ENCODE measurements at places on chromosomes 11 and 22. TPM values are rescaled to one million over a fixed set of nuclear protein-coding genes. Genes with fewer than 3 reads are reported as not detected.

DNA sequence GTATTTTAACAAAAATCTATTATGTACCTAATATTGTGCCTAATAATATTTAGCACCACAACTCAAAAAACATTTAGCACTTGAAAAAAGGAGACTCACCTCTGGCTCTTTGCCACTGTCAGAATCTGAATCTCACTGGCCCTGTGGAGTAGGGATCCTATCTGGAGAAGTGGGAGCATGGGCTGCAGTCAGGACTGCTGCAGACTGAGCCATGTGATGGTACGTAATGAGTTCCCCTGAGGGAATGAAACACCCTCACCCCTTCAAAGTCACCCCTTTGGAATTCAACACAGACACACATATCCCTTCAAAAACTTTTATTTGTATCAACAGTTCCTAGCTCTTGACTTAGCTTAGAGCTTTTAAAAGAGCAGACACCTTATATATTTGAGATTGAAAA is 6.5 kb downstream of the PTPMT1 start:
- peaks cover 29% of the 10 kb centered on the region for H3K36me3 ChIP-seq
- H3K4me3 ChIP-seq, result no peak overlapping the region
- peaks cover 19% of the 10 kb centered on the region for H3K4me1 ChIP-seq
- H3K27ac ChIP-seq, result peak overlapping the region; percentile 49
- no peak for DNase-seq
- H3K27me3 ChIP-seq, result no peaks in the 10 kb centered on the region

The IGF2 gene
- 289 TPM for total RNA-seq

DNA sequence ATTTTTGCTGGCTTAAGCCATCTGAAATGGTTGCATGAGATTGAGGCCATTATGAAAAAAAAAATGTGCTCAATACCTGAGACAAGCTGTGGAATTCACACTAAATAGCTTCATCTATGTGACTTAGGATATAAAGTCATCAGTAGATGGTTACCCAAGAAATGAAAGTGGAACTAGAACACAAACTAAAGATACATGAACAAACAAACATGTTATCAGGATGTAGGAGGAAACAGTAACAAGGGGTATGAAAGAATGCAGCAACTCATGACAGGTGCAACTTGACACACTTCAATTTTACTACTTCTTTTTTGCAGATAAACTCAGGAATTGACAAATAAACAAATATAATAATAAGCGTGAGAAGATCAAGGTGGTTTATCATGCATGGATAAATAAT is 155.0 kb downstream of the WT1 start:
- no peak overlapping the region for H3K4me3 ChIP-seq
- DNase-seq, result no peak
- H3K36me3 ChIP-seq, result no peaks in the 10 kb centered on the region

DNA sequence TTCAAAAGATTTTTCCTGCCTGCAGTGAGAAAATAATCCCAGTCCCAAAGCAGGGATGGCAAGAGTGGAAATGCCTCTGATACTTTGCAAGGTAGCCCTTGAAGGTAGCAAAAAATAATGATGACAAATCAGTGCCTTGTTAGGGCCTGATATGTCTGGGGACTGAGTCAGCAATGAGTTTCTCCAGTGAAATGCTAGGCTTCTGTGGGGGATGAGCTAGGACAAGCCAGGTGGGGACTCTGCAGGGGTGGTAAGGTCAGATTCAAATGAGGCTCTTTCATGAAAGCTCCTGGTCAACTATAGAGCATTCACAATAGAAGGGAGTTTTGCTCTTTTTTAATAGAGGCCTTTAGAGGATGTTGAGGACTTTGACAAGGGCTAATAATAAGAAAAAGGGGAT is 77.7 kb downstream of the ME3 start:
- H3K27ac ChIP-seq, result no peak overlapping the region
- H3K27me3 ChIP-seq, result no peaks in the 10 kb centered on the region
- no peak for DNase-seq
- no peak overlapping the region for H3K4me3 ChIP-seq
- no peaks in the 10 kb centered on the region for H3K4me1 ChIP-seq
- H3K36me3 ChIP-seq, result no peaks in the 10 kb centered on the region

GRCh38 chr11:32893093-32893342 is 407 bp downstream of the QSER1 start:
- no peaks in the 10 kb centered on the region for H3K36me3 ChIP-seq
- H3K27ac ChIP-seq, result peak overlapping the region; percentile 69
- H3K4me1 ChIP-seq, result no peaks in the 10 kb centered on the region
- H3K27me3 ChIP-seq, result no peaks in the 10 kb centered on the region
- peak overlapping the region; percentile 78 for H3K4me3 ChIP-seq

DNA sequence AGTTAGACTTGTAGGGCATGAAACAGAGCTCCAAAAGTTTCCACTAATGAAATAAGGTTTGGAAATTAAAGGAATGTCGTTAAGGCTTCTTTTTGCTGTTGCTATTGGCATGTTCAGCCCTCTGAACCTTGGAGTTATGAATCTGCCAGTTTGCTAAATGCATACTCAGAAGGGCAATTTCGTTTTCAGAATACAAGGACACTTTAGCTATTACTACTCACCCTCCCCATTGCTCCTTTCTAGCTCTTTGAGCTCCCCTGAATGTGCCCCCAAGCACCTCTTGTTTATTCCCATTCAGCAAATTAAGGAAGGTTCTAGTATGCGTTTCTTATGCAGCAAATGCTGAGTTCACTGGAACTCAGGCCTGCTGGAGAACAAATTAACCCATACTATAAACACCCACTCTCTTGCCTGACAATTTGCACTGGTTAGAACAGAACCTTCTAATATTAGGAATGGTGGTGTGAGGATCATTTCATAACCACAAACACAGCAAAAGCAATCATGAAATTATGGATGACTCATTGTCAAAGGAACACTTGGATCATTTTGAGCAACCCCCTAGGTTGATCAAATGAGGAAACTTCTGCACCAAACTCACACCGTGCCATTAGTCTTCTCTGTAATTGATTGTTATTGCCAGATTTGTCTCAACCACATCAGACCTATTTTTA is 26.2 kb upstream of the LIN7C start:
- H3K4me3 ChIP-seq, result no peak overlapping the region
- no peak overlapping the region for H3K27ac ChIP-seq
- no peaks in the 10 kb centered on the region for H3K36me3 ChIP-seq

GRCh38 chr11:82778776-82779175 is 45.1 kb upstream of the FAM181B start:
- no peak for DNase-seq
- no peak overlapping the region for H3K4me3 ChIP-seq
- no peaks in the 10 kb centered on the region for H3K36me3 ChIP-seq
- H3K27ac ChIP-seq, result no peak overlapping the region
- H3K27me3 ChIP-seq, result no peaks in the 10 kb centered on the region

The CARD16 gene
- total RNA-seq, result 1.8 TPM

The OR51E2 gene
- total RNA-seq, result not detected

DNA sequence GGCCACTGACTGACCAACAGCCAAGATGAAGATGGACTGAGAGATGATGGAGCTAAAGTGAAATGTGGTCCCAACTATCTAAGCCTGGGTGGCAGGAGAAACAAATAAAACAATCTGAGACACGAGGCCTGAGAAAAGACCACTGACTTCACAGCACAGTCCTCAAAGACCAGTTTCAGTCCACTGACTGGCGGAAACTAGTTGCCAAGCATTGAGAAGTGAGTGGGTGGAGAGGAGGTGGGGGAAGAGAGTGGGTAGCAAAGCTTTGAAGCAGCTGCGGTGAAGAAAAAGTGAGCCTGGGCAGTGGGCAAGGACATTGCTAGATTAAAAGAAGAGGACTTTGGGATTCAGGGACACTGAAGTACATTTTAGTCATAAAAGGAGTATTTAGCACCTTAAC is 1.9 kb downstream of the MS4A1 start:
- H3K36me3 ChIP-seq, result no peaks in the 10 kb centered on the region
- no peak overlapping the region for H3K4me3 ChIP-seq
- no peak overlapping the region for H3K27ac ChIP-seq
- no peaks in the 10 kb centered on the region for H3K4me1 ChIP-seq

The SLN gene
- 5.3 TPM for total RNA-seq

DNA sequence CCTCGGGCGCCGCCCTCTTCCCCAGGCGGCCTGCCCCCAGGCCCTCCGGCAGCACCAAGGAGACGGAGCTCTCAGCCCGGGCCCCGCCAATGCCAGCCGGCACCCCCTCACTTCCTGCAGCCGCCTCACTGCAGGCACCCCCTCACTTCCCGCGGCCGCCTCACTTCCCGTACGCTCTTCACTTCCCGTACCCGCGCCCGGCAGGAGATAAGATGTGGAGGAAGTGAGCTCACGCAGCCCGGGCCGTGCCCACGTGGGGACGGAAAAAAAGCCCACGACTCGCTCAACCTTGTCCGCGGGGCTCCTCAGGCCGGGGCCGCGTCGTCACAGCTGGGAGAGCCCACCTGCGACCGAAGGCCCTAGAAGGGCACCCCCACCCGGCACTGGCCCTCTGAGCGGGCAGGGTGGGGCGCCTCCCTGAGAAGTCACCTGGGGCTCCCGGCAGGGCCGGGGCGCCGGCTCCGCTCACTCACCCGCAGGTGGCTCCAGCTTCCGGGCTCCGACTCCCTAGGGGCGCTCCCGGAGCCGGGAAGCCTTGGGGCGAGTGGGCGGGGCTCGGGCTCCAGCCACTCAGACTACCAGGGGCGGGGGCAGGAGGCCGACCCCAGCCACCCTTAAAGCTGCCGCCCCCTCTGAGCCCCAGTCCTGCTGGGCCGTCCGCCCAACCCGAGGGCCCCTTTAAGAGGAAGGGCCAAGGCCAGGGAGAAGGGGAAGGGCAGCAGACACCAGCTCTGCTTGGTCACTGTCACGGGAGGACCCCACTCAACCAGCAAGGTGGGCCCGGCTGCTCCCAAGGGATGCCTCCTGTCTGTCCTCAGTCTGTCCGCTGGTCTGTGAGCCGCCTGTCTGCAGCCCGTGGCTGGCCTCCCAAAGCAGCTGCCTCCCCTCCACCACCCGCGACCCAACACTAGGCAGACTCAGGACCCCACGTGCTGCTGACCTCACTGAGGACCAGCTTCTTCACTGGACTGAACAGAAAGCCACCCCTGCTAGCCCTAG is 31.4 kb downstream of the PISD start:
- H3K4me3 ChIP-seq, result peak overlapping the region; percentile 60
- H3K27me3 ChIP-seq, result no peaks in the 10 kb centered on the region
- H3K4me1 ChIP-seq, result no peaks in the 10 kb centered on the region
- peak overlapping the region; percentile 68 for H3K27ac ChIP-seq
- DNase-seq, result peak; percentile 76

DNA sequence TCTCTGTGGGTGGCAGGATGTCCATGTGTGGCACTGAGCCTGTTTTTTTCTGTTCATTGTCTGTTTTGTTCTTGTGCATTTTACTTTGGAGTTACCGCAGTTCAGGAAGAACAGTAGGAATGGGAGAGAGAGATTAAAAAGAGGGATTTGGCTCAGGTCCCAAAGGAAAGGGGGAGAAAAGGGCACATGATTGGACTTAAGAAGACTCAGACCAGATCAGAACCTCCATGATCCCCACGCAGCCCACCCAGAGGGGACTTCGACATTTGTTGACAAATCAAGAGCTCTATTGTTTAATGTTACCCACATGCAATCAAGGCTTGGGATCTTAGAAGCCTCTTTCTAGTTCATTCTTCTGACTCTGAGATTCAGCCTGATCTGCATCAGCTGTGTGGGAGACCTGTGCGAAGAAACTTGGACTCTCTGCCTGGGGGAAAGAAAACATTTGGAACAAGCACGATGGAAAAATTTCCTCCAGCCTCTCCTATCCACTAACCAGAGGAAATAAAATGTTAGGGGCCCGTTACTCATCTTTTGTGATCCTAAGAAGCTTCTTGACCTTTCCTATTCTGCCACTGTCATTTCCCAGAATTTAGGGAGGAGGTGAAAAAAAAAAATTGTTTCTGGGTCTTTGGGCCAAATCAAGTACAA is 119.2 kb downstream of the SPON1 start:
- no peak for DNase-seq
- H3K27me3 ChIP-seq, result no peaks in the 10 kb centered on the region
- no peaks in the 10 kb centered on the region for H3K4me1 ChIP-seq
- H3K36me3 ChIP-seq, result no peaks in the 10 kb centered on the region
- no peak overlapping the region for H3K4me3 ChIP-seq

DNA sequence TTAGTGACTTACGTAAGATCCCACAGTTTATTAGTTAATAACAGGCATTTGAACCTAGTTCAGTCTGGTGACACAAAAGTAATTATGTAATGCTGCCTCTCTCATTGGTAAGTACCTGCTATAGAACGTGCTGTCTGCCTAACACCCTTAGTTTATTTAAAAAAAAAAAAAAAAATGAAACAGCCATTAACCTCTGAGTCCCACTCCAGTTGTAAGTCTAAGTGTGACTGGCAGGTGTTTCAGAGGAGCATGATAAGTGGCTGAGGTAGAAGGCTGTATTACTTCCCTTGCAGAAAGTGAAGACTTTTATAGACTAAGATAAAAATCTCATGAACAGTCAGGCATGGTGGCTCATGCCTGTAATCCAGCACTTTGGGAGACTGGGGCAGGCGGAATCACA is 140.5 kb downstream of the TRIM44 start:
- no peak for DNase-seq
- no peak overlapping the region for H3K27ac ChIP-seq
- H3K27me3 ChIP-seq, result no peaks in the 10 kb centered on the region
- H3K4me1 ChIP-seq, result no peaks in the 10 kb centered on the region

Data from right lobe of liver (tissue), 6 donors.